ENCODE measurements at places on chromosomes 3 and 15.

GRCh38 chr3:119530456-119530855, 29.0 kb downstream of the CD80 start:
- DNase-seq = no peak

DNA sequence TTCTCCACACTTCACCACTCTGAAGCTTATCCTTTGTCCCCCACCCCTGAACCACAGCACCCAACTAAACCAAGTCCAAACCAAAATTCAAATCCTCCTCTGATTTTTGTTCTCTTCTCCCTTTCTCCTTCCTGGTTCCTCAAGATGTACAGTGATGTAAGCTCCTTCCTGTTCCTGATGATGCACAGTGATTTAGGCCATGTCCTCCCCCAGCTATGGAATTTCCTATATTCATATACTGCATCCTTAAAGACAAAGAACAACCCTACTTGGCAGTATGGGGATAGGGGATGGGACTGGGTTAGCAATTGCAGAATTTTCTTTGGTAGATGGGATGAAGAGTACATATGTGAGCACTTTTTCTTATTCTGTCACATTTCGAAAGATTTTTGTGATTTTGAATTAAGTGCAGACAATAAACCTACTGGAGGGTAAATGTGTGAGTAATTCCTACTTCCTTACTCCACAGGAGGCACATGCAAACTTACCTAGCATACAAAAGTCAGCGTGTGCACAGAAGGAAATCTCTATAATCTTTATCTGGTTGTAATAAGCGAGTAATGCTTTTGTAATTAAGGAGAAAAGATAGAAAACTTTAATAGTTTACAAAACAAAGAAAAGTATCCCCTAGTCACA, 125.0 kb downstream of the ANO10 start:
- DNase-seq = no peak

GRCh38 chr3:16346413-16347081, 81.5 kb downstream of the OXNAD1 start:
- DNase-seq = no peak

- no peak for DNase-seq
These were observed 77.6 kb upstream of the CCDC80 start for GRCh38 chr3:112718516-112718915.

DNA sequence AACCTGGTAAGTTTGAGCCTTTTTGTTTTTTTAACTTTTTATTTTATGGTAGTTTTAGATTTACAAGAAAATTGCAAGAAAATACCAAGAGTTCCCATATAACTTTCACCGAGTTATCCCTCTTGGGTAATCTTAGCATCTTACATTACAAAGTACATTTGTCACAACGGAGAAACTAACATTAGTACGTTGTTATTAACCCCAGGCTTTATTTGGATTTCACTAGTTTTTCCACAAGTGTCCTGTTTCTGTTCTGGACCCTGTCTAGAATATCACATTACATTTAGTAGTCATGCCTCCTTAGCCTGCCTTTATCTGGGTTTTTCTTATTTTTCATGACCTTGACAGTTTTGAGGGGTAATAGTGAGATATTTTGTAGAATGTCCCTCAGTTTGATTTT, 53.5 kb upstream of the KPNA4 start:
- DNase-seq = no peak

DNA sequence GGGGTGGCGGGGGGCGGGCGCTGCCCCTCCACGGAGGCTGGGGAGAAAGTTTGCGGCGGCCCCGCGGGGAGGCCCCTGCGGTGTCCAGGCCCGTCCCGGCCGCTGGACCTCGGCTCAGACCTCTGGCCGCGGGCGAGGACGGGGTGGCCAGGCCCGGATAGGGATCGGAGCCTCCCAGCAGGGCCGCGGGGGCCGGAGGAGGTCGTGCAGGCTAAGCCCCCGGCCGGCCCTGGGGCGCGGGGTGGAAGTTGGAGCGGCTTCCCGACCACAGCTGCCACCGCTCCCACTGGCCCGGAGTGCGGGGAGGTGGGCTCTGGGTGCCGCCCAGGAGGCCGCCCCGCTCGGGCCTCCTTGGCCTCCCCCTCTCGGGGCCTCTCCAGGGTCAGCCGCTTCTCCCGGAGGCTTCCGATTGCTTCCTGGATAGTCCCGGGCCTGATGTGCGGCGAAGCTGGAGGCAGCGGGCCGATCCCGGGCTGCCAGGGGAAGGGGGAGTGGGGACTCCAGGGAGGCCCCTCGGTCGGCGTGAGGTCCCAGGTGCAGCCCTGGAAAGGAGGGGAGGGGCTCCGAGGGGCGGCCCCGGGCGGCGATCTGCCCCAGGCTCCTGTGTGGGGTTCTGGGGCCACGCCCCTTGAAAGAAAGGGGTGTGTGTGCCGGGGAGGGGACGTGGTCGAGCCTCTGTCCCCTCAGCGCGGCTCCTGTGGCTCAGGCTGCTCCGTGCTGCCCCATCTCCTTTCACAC, 907 bp downstream of the PLXNA1 start:
- no peak for DNase-seq

- DNase-seq = no peak
These were observed 41.8 kb downstream of the CLEC3B start for GRCh38 chr3:45067941-45068340.

Data from NCI-H1436 treated with DMSO at 0.1 percent for 48 hours (cell line).